ENCODE measurements at places on chromosomes 1 and 21.
A peak's percentile ranks its signal among the peaks of the same experiment; 100 is the strongest.

GRCh38 chr1:90384193-90384592, 332.9 kb downstream of the BARHL2 start:
- DNase-seq, result no peak

- DNase-seq, result peak; percentile 8
These were observed 1.7 kb downstream of the FMN2 start for GRCh38 chr1:240093120-240093961.

DNA sequence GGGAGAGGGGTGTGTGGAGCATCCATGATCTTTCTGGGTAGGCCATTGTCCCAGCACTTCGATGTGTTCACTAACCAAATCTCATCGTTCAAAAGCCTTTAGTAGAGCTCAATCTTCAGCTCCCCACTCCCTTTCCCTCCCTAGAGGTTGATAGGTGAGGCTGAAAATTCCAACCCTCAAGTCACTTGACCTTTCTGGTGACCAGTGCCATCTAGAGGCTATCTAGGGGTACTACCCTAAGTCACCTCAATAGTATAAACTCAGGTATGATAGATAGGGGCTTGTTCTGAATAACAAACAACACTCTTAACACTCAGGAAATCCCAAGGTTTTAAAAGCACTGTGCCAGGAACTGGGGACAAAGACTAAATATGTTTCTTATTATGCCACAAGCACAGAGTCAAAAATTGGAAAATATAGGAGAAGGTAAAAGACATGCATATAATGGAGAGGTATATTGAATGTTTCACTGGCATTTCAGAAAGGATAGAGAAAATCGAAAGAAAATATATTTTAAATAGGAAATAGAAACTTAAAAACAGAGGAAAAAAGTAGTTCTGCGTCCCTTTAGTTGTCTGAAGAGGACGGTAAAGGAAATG, 42.9 kb upstream of the CD53 start:
- peak; percentile 37 for DNase-seq

- no peak for DNase-seq
These were observed 150.2 kb upstream of the LMO4 start for GRCh38 chr1:87178441-87178840.

DNA sequence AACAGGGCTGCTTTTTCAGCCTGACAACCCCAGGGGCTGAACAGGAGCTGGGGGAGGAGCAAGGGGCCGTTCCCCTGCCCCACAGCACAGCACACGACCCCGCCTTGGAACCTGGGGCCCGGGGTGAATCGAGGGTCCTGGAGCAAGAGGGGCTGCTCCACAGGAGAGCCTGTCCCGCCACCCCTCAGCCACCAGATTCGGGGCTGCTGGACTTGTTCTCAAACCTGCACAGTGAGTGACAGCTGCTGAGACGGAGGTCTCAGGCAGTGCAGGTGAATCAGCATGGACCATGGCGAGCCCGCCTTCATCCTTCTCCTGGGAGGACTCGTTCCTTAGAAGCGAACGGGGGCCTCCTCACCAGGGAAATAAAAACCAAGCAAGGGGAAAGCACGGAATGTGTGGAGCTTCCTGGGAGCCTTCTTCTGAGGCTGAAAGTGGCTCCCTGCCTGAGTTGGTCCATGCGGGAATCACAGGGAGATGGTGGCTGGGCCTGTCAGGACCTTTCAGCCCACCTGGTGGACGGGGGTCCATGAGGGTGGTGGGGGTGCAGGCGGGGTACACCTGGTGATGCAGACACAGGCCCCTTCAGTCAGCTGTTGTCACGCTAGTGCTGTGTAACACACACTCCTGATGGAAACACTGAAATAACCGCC, 125.4 kb downstream of the SIK1 start:
- DNase-seq, result no peak

GRCh38 chr1:96164053-96164452, 557.5 kb upstream of the PTBP2 start:
- no peak for DNase-seq

GRCh38 chr1:37239225-37239740, 205.0 kb upstream of the GRIK3 start:
- no peak for DNase-seq

- no peak for DNase-seq
These were observed 10.4 kb downstream of the NR5A2 start for GRCh38 chr1:200037904-200038303.

DNA sequence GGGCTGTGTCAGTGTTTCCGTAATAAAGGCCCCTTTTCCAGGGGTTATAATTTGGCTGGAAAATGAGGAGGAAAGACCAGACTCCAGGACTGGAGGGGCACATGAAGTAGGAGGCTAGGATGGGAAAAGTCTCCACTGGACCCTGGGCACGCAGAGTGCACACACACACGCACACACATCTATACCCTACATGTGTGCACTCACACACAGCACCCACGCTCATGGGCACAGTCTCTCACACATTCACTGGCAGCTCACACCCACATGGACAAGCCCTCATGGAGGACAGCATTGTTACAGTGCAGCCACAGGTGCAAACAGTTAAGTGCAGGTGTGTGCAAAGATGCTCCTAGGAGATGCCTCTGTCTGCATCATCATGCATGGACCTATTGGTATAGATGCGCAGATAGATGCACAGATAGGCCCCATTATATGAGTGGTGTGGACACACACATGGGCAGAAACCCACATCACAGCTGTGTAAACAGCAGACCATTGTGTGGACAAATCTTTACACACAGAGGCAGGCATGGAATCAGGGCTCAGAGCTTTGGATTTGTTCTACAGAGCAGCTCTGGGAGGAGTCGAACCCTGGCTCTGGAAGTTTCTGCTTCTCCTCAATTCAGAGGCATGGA, 9.1 kb upstream of the RUNX3 start:
- no peak for DNase-seq

GRCh38 chr1:92707292-92707691, 77.6 kb downstream of the EVI5 start:
- no peak for DNase-seq

DNA sequence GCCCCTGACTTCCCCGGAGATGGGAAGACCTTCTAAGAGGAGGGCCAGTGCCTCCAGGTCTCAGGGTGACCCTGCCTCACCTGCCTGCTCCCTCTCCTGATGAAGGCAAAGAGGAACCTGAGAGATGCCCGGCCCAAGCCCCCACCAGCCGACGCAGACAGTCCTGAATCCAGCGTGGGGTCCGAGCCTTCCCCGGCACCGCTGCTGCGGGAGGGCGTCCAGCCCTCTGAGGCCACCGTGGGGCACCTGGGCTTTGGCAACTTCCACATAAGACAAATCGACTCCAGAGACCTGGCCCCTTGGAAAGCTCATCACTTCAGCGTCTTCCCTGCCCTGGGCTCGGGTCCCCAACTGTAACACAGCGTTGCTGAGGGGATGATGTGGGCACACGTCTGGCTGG, 122.2 kb downstream of the CASZ1 start:
- no peak for DNase-seq

- no peak for DNase-seq
These were observed 2.9 kb downstream of the CRNN start for GRCh38 chr1:152411134-152411533.

DNA sequence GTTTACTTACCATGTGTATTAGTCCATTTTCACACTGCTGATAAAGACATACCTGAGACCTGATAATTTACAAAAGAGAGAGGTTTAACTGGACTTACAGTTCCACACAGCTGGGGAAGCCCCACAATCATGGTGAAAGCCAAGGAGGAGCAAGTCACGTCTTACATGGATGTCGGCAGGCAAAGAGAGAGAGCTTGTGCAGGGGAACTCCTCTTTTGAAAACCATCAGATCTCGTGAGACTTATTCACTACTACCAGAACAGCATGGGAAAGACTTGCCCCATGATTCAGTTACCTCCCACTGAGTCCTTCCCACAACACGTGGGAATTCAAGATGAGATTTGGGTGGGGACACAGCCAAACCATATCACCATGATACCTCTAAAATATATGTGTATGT, 39.3 kb upstream of the ERRFI1 start:
- no peak for DNase-seq

DNA sequence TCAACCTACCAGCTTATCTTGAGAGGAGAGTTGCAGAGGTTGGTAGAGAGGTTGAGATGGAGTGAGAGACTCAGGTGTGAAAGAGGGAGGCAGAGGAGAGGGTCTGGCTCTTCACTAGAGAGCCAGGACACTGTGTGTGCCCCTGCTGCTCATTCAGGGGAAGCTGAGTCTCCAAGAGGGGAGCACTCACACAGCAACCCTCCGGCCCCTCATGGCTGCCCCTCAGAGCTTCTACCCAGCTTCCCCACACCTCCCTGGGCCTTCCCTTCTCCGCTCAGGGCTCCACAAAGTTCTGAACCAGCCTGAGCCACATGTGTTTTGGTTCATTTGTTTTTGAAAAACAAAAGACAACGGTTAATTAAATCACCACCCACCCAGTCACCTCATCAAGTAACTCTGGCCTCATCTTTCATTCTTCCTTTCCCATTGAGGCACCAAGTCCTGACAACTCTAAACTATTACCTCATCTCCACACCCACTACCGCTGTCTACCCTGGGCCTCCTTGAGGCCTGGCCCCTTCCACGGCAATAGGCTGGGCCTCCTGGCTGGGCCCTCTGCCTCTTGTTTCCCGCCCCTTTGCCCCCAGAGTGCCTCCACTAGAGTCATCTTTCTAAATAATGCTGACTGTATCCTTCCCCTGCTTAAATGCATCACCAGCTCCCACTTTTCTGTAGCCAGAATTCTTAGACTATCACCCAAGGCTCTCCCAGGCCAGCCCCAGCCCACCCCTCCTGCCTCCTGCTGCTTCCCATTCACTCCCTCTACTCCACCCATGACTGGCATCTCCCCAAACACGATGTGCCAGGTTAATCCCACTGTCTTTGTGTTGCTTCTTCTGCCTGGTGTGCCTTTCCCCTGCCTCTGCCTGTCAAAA, 33.0 kb downstream of the TNNT2 start:
- no peak for DNase-seq

- no peak for DNase-seq
These were observed 131.3 kb downstream of the EDEM3 start for GRCh38 chr1:184623404-184623803.

GRCh38 chr1:245874942-245875580, 632.0 kb downstream of the SMYD3 start:
- peak; percentile 76 for DNase-seq

GRCh38 chr1:21154717-21155116, 22.0 kb downstream of the EIF4G3 start:
- DNase-seq, result no peak

- DNase-seq, result no peak
These were observed 200.8 kb upstream of the DPYD start for GRCh38 chr1:98121646-98122045.

DNA sequence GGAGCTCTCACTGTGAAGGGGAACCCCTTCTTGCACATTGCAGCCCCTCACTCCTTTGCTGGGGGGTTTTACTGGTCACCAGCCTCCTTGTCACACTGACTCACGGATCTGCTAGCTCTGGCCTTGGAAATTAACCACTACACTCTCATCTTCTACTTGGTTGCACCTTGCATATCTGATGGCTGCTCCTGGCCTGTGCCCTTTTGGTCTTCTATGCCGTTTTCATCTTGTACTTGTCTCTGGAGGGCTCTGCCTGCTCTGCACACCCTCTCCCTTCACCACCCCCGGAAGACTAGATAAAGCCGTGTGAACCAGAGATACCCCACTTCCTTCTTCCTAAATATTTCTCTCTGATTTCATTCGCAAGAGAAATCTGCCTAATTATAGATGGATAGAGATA, 44.6 kb downstream of the CD247 start:
- DNase-seq, result no peak

DNA sequence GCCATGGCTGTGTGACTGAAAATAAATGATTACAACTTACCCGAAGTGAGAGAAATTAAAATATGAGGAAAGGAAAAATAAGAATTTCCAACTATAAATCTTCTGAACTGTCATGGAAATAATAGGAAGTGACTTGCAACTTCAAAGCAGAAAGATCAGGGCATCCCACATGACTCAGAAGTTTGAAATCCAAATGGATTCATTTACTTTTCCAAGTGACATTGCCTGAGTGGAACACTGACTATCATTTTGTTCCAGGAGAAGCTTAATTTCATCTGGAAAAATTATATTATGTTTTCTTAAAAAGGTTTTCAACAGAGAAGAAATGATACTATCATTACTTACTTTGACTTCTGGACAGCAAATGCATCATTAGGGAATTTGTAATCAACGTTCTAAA, 110.8 kb downstream of the GREM2 start:
- DNase-seq, result no peak

GRCh38 chr1:64396817-64397216, 73.1 kb upstream of the CACHD1 start:
- no peak for DNase-seq

DNA sequence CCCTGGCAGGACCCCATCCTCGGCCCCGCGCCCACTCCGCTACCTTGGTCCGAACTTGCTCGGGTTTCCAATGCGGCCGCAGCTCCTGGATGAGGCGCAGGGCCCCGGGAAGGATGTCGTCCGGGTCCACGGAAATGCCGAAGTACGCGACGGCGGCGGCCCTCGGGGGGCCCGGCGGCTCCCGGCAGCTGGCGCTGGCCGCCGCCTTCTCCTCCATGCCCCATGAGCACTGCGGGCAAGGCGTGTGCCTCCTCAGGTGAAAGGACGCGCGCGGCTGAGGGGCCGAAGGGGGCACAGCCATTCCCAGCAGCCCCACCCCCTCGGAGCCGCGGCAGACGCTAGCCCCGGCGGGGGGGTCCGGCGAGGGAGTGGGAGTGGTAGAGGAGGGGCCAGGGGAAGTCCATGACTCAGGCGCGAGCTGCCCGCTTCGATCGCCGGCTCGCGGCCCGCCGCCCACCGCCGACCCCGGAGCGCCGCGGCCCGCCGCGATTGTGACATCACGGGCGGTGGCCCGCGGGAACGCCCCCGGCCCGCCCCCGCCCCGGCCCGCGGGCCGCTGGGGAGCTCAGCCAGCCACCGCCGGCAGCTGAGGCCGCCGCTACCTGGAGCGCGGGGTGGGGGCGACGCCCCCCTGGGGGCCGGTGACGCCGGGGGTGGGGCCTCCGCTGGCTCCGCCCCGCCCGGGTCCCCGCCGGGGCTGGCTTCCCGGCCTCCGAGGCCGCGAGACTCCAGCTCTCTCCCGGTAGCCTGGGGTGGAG, at the start of gene ETNK2:
Gene ETNK2, minus strand, starts transcription at position 493 of the 758 bp plus-strand sequence. Its CDS starts 192 bp downstream, at position 301.
- peak; percentile 51 for DNase-seq

- no peak for DNase-seq
These were observed 22.8 kb downstream of the DHX9 start for GRCh38 chr1:182861994-182862393.

- peak; percentile 83 for DNase-seq
These were observed 137.5 kb downstream of the NOS1AP start for GRCh38 chr1:162206749-162207635.

- no peak for DNase-seq
These were observed 89.2 kb downstream of the SLC35F3 start for GRCh38 chr1:233993651-233994050.

GRCh38 chr21:40179166-40179565, 311.9 kb downstream of the PCP4 start:
- DNase-seq, result no peak

Measured in NCI-H1105 (cell line).